Hematopoietic multipotent progenitor cell treated with erythropoietin and hydrocortisone succinate and interleukin-3 and kit ligand, for 6 days (in vitro differentiated cells): ENCODE measurements at places on chromosomes 5 and 9.

GRCh38 chr5:119930490-119930889 lies 301.1 kb downstream of the FAM170A start:
- no peak for DNase-seq

- no peak for DNase-seq
Measured at GRCh38 chr9:4615778-4616177, 46.3 kb upstream of the PLPP6 start.

- no peak for DNase-seq
Measured at GRCh38 chr5:92372766-92373165, 989.6 kb upstream of the ARRDC3 start.

GRCh38 chr9:82489201-82489821 lies 500.7 kb downstream of the SPATA31D1 start:
- DNase-seq, result no peak

DNA sequence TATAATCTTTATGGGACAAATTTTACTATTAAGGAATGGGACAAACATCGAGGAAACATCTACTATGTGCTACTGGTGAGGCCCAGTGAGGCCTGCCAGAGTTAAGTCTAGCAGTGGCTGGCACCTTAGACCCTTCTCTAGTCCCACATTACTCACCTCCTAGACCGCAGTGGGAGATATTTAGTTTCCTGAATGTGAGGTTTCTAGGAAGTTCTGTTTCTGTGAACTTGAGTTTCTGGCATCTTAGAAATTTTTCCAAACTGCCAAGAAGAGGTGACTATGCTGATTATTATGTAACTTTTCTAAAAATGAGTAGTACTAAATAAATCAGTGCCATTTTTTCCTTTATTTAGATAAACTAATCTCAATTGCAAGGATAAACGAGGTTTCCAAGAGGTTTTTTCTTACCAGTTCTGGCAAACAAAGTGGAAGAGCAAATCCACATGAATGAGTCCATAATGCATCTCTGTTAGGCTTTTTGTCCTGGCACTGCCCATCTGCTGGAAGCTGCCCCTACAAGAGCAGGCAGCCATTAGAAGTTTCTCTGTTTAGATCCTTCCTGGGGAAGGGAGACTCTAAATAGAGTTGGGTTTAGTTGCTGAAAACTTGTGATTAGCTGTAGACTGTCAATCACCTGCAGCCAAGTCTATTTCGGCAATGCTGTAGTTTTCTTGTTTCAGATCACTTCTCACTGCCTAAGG lies 348.7 kb downstream of the MAN2A1 start:
- DNase-seq, result no peak

DNA sequence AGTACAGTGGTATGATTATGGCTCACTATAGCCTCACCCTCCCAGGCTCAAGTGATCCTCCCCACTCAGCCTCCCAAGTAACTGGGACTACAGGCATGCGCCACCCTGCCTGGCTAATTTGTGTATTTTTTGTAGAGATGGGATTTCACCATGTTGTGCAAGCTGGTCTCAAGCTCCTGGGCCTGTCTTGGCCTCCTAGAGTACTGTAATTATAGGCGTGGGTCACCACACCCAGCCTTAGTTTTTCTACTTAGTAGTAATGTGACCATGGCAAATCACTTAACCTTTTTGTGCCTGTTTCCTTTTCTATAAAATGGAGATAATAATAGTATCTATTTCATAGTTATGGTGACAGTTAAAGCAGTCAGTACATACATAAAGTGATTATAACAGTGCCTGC lies 22.2 kb downstream of the GLE1 start:
- DNase-seq, result no peak

GRCh38 chr5:166899343-166899742 lies 1392.1 kb upstream of the WWC1 start:
- DNase-seq, result no peak

DNA sequence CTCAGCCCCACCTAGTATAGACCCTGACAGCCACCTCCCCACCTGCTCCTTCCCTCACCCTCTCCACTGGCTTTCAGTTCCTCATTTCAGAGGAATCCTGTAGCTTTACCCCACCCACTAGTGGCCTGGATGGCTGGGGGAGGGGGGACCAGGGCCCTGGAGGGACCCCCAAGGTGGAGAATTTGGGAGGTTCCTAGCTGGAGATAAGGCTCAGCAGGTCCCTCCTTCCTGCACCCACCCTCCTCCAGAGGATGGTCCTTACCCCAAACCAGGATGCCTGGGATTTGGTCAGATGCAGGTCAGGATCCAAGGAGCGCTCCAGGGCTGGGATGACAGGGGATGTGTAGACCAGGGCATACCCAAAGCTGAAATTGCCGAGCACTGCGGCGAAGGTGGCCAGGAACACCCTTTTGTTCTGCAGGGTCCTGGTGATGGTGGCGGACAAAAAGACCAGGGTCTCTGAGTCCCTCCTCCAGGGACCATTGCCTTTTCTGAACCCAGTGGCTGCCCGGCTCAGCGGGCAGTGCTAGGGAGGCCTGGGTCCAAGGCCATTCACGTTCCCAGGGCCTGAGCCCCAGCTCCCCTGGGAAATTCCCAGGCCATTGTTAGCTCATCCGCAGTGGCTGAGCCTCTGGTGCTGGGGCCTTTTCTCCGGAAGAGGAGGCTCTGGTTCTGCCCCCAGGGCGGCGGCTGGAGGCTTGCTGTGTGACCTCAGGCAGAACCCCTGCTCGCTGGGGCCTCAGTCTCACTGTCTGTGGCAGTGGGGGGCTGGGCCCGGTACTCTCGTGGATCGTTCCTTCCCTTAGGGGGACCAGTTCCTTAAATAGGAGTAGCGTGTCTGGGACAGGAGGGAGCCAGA lies 678 bp downstream of the SLC2A6 start:
- DNase-seq, result no peak

DNA sequence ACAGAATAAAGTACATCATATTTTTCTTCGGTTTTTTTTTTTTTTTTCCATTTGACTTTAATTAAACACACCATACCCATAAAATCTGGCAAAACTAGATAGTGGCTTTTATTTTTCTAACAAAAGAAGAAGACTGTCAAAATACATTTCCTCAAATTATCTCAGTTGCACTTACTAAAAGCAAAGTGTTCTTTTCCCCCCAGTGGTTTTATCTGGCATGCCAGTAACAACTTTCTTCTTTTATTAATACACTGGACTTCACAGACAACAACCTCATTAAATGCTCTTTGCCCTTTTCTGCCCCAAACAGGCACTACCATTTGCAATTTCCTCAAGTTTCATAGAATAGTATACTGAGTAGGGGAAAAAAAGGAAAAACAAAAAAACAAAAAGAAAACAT lies 1792.3 kb downstream of the EFNA5 start:
- DNase-seq, result no peak

DNA sequence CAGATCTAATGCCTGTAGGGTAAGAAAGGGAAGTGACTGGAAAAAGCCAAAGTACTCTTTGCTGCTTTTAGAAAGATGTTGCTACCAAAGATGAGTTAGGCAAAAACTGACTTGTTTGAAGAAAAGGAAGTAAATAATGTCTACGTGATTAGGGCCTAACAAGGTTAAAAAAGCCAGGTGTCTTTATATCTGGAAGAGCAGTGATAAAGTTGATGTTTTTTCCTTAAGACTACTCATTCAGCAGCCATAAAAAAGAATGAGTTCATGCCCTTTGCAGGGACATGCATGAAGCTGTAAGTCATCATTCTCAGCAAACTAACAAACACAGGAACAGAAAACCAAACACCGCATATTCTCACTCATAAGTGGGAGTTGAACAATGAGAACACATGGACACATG lies 13.5 kb upstream of the AMACR start:
- no peak for DNase-seq

- DNase-seq, result peak; percentile 68
Measured at GRCh38 chr5:68962757-68963484, 130.9 kb upstream of the SLC30A5 start.

DNA sequence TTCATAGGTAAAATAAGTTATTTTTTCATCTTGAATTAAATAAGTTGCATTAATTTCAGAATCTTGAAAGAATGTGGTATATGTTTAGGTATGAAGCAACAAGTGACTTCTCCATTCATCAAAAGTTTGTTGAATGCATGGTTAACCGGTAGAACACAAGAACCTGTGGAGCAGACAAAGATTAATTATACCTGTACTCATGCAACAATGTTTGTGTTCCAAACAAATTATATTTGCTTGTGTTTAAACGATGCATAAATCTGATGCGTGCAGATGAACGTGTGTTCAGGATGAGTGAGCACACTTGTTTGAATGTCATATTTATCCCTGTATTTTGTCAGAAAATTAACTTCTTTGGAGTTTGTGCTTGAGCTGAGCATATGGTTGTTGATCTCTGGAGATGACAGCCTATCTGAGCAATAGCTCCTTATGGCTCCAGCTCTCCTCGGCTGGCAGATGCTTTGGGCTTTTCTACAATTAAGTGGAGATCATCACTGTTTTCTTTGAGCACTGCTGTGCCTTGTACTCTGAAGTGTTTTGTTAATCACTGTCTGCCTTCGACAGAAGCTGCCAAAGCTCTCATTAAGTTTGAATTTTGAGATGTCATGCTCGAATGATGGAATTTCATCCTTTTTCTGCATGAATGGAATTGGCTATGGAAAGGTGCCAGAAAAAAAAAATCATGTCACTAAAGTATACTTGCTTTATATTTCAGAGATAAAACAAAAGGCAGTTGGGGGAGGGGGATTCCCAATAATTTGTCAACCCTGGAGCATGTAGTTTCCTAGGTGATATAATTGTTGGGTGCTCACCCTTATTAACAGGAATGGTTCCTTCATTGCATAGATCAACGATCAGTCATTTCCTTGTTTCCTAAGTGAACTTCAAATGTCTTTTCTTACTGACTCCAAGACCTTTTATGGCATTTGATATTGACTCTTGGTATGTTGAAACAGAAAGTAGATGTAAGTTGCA lies 502.5 kb upstream of the ARRDC3 start:
- DNase-seq, result no peak

- no peak for DNase-seq
Measured at GRCh38 chr5:56106837-56107236, 112.1 kb upstream of the IL6ST start.

DNA sequence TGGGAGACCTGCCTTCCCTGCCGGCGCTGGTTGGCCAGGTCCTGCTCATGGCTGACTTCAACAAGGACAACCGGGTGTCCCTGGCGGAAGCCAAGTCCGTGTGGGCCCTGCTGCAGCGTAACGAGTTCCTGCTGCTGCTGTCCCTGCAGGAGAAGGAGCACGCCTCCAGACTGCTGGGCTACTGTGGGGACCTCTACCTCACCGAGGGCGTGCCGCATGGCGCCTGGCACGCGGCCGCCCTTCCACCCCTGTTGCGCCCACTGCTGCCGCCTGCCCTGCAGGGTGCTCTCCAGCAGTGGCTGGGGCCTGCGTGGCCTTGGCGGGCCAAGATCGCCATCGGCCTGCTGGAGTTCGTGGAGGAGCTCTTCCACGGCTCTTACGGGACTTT lies 10.6 kb downstream of the DIPK1B start:
- DNase-seq, result peak; percentile 50

GRCh38 chr5:121913418-121913817 lies 48.4 kb upstream of the SRFBP1 start:
- no peak for DNase-seq

DNA sequence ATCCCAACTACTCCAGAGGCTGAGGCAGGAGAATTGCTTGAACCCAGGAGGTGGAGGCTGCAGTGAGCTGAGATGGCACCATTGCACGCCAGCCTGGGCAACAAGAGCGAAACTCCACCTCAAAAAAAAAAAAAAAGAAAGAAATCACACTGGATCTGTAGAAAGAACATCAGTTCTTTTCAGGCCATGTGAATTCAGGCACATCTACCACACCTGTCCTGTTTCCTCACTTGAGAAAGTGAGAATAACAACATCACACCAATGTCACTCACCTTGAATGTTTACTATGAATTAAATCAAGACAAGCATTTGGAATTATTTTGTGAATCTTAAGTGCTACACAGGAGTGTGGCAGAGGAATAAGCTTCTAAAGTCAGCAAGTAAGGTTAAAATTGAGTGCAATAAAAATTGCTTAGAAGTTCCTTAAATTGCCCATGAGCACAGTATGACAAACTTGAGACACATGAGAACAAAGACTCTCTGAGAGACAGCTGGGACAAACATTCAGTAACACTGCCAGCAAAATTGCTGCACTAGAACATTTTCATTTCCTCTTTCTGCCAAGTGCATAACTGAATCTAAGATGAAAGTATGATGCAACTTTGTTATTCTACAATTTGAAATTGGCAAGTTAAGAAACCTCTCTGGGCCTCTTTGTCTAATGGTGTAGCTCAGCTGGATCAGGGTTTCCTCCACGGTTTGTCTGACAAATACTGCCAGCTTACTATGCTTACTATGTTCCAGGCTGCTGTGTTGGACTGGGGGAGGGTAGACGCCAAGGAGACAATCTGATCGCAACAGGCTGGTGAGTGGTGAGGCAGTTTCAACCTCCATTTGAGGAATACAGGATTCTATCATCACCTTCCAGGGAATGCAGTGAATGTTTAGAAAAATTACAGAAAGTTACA lies 1.9 kb upstream of the RIC1 start:
- peak; percentile 93 for DNase-seq

GRCh38 chr5:133432956-133433532 lies 179.3 kb downstream of the FSTL4 start:
- no peak for DNase-seq

- peak; percentile 68 for DNase-seq
Measured at GRCh38 chr5:76225336-76225735, 142.2 kb downstream of the SV2C start.

DNA sequence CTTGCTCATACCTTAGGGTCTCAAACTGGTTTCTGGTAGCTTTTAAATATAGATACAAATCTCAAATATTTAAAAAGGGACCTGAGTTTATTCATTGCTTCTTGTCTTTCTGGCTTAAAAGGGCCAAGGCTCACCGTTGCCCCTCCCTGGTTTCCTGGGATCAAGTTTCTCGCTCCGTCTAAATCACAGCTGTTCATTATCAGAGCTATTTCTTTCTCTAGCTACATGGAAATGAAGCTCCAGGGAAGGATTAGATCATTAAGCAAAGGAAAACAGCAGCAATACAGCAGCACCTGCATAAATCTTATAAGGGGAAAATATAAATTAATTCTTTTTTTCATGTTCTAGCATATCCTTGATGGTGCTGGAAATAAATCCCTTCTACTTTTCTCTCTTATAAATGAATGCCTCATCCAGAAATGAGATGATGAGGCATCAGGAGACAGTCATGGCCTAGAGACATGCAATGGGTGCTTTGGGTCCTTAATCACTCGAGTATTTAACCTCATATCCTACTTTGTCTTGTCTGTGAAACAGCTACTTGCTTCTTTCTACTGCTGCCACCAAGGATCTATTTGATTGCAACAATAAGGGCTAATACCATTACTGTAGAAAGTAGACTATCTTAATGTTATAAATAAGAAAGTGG lies 320.1 kb downstream of the TRPM3 start:
- DNase-seq, result no peak

GRCh38 chr5:177130211-177131018 lies 3.2 kb upstream of the NSD1 start:
- no peak for DNase-seq

GRCh38 chr9:80485420-80486250 lies 913.9 kb downstream of the TLE4 start:
- no peak for DNase-seq

- no peak for DNase-seq
Measured at GRCh38 chr9:135523521-135524129, 2.4 kb downstream of the LCN1 start.

GRCh38 chr5:139410993-139411828 lies 7.3 kb upstream of the SPATA24 start:
- no peak for DNase-seq

- DNase-seq, result peak; percentile 64
Measured at GRCh38 chr9:94639061-94639998, at the start of gene FBP1. TSS of gene FBP1 (minus strand) at chr9:94639518. CDS start at chr9:94639310, 208 bp downstream.
